ENCODE measurements at places on chromosomes 2 and 18.

- no peak for DNase-seq
Measured at GRCh38 chr2:122390406-122390805, 635.0 kb downstream of the TSN start.

DNA sequence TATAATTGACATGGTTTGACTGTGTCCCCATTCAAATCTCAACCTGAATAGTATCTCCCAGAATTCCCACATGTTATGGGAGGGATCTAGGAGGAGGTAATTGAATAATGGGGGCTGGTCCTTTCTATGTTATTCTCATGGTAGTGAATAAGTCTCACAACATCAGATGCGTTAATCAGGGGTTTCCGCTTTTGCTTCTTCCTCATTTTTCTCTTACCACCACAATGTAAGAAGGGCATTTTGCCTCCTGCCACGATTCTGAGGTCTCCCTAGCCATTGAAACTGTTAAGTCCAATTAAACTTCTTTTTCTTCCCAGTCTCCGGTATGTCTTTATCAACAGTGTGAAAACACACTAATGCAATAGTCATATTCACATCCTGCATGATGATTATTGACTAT is 1073.3 kb upstream of the CDH2 start:
- DNase-seq = no peak

DNA sequence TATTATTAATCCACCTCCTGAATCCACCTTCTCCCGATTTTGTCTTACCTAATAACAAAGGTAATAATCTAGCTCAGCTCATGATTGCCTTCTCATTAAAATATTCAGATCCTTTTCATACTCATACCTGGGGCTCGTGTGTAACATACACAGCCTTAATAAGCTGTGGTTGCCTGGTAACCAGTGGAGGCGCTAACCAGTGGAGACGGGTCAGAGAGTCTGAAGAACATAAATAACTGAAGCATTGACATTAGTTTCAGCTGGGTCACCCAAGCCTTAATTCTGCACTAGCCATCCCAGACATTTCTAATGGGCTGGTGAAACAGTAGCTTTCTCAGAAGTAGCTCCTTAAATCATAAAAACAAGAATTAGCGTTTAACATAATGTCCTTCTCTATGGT is 14.8 kb upstream of the DTNA start:
- DNase-seq = no peak

- no peak for DNase-seq
Measured at GRCh38 chr2:129922571-129923264, 56.7 kb upstream of the RAB6C start.

- DNase-seq = no peak
Measured at GRCh38 chr2:60746318-60746717, 9.8 kb upstream of the PAPOLG start.

- DNase-seq = no peak
Measured at GRCh38 chr2:62895632-62896009, 155.0 kb upstream of the OTX1 start.

GRCh38 chr2:54524226-54524991 is 68.3 kb downstream of the SPTBN1 start:
- DNase-seq = no peak

GRCh38 chr2:119488245-119489214 is 35.8 kb downstream of the SCTR start:
- no peak for DNase-seq

DNA sequence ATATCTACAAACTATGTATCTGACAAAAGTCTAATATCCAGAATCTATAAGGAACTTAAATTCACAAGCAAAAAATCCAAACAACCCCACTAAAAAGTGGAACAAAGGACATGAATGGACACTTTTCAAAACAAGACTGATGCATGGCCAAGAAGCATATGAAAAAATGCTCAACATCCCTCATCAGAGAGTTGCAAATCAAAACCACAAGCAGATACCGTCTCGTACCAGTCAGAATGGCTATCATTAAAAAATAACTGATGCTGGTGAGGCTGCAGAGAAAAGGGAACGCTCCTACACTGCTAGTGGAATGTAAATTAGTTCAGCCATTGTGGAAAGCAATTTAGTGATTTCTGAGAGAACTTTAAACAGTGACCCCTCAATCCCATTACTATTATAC is 56.5 kb downstream of the CCBE1 start:
- no peak for DNase-seq

DNA sequence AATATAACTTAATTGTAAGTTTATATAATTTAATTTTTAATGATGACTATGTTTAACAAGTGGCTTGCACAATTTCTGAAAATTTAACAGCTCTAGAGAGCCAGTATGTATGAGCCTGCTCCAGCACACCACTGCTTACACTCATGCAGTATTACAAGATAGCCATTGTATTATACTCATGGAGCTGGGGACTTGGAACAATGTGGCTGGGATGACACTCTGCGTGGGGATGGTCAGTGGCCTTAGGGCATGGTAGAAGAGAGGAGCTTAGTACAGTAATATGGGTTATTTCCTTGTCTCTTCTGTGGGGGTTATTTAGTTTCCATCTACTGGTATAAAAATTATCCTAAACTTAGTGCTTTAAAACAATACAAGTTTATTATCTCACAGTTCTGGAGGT is 105.1 kb upstream of the STON1 start:
- no peak for DNase-seq

DNA sequence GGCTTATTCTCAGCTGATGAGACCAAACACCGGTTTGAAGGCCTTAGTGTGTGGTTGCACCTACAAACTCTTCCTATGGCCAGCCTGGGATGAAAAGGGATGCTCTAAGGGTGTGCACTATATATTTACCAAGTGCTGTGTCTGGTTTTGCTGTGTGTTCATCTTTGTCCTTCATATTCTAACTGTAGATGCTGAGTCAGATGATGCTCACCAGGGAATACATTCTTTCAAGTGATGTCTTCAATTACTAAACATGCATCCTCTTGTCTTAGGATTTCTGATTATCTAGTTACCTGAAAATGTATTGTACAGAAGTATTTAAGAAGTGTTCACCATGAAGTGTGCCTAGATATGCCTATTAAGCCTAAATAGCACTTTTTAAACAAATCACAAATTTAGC is 1111.6 kb upstream of the ZEB2 start:
- no peak for DNase-seq

GRCh38 chr2:167827352-167828097 is 419.9 kb downstream of the STK39 start:
- no peak for DNase-seq

- DNase-seq = no peak
Measured at GRCh38 chr2:216862628-216863398, 2.9 kb upstream of the TNP1 start.

DNA sequence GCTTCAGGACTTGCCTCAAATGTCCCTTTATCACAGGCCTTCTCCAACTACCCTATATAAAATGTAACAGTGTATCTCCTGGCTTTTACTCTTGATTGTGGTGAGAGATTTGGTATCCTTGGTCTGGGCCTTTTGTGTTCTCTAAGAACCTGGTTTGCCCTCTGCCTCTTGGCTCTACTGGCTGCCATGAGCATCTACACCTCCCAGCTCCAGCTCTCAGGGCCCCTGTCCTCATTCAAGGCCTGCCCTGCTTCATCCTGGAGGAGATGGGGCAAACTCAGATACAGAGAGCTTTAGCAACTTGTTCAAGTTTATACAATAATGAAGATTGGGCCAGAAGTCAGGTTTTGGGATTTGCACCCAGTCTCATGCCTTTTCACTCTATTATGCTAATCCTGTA is 45.0 kb downstream of the QPCT start:
- DNase-seq = no peak

GRCh38 chr2:46967990-46968647 is 52.5 kb upstream of the MCFD2 start:
- no peak for DNase-seq

DNA sequence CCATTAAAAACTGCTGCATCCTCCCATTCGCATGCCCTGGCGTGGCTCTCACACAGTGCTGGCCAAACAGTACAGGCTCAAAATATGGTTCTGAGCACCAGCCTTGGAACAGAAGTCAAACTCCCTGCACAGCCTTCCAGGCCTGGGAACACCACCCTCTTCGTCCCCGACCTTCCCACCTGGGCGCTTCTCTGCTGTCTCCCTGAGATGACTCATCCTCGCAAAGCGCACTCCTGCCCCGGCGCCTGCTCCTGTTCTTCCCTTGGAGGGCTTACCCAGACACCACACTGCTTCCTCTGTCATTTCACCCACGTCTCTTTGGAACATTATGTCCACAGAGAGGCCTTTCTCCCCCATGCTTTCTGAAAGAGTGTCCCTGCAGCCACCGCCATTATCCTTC is 172.7 kb downstream of the L3MBTL4 start:
- DNase-seq = no peak

GRCh38 chr2:158599609-158600008 is 142.9 kb downstream of the PKP4 start:
- no peak for DNase-seq

GRCh38 chr18:78976765-78977636 is 2.6 kb upstream of the SALL3 start:
- DNase-seq = no peak

DNA sequence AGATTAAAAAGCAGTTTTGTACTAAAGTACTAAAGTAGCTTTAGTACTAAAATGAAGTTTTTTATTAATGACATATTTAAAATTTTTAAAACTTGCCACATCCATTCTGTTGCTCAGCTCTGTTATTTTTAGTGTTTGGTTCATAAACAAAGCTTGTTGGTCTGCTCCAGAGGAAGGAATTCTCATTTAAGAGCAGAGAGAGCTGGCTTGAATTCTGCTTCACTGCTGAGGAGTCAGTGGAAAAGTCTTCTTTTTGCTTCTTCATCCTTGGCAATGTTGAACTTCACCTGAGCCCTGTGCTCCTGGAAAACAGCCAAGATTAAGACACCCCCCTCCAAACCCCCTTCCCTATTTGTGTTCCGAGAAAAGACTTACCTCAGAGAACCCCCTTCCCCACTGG is 40.6 kb downstream of the TMEM87B start:
- DNase-seq = no peak

GRCh38 chr2:216563646-216564045 is 65.0 kb downstream of the RPL37A start:
- DNase-seq = no peak
